ENCODE measurements at places on chromosomes 2 and 18.

- no peak for DNase-seq
Measured at GRCh38 chr18:59551902-59552635, 145.2 kb downstream of the CCBE1 start.

DNA sequence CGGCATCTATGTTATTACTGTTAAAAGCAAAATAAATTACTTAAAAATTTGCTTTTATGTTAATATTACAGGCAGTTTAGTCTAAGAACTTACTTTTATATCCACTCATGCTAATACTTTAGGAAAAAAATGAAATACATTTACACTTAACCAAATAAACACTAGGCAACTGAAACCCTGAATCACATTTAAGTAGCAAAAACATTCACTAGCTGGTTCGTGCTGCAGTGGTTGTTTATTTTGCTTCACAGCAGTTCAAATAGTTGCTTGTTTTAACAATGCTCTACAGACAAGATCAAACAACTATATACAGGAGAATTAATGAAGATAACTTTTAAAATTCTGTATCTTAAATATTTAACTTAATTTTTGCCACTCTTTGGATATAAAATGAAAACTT lies 60.8 kb downstream of the ABCG8 start:
- no peak for DNase-seq

- DNase-seq: no peak
Measured at GRCh38 chr2:70828115-70828514, 7.5 kb downstream of the CD207 start.

GRCh38 chr2:105553538-105554196 lies 154.8 kb upstream of the FHL2 start:
- DNase-seq: peak; percentile 70

GRCh38 chr18:26869640-26870039 lies 4.1 kb upstream of the AQP4 start:
- no peak for DNase-seq

GRCh38 chr2:29742656-29743055 lies 178.7 kb downstream of the ALK start:
- no peak for DNase-seq

DNA sequence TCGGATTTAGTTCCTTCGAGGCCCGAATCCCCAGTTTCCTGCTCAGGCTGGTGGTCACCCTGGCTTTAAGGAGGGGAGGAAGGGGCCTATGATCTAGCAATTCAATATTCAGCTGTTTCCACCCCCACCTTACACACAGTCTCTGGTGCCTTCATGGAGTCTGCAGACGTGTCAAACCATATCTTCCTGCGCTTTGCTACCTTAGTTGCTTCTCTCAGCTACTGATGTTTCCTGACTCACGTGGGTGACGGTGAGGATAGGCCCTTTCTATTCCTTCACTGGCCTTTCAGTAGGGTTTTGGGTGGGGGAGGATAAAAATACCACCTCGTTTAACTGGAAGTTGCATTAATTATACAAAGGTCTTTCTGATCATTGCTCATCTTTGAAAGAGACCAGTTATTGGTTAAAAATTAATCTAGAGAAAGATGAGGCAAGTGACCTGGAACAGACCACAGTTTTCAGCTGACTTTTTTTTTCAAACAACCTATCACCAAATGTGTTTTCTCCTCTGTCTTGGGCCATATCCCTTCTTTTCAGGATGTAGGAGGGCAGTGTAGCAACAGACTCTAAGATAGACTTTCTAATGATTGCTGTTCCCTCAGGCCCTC lies 49.7 kb downstream of the SH2D6 start:
- DNase-seq: no peak

GRCh38 chr2:142944264-142944663 lies 66.8 kb downstream of the KYNU start:
- peak; percentile 15 for DNase-seq

DNA sequence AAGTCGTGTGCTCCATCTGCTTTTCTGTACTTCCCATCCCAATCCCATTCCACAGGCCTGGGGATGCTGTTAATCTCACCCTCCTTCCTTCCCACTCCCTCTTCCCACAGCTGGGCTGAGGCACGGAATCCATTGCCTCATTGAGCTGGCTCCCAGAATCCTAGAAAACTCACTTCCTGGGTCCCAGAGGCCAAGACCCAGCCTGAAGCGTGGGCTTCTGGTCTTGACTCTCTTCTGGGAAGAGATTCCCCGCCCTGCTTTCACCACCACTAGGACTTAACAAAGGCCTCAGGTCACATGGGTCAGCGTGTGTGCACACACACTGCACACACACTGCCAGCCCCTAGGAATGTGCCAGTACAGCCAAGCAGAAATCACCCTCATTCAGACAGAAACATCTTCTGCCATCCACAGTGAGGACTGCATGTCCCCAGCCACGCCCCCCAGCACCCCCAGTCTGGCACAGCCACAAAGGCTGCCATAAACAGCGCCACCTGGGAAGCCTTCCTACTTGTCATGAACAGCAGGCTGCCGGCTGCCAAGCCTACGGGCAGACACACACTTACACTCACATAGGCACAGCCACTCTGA lies 165.8 kb downstream of the TNS1 start:
- DNase-seq: peak; percentile 68
